OCI-LY7 (cell line): ENCODE measurements at places on chromosomes 2 and 18. TPM values are rescaled to one million over a fixed set of nuclear protein-coding genes. Genes with fewer than 3 reads are reported as not detected.

ANTXR1 gene
- total RNA-seq = not detected in 2 replicates

TMEM247 gene
- total RNA-seq = not detected in 2 replicates

PRKRA gene
- total RNA-seq = 74.1 and 76.4 TPM in 2 replicates

HOXD13 gene
- total RNA-seq = not detected in 2 replicates

GPR45 gene
- not detected in 2 replicates for total RNA-seq

CFC1 gene
- not detected in 2 replicates for total RNA-seq

CYP26B1 gene
- not detected in 2 replicates for total RNA-seq

CMPK2 gene
- total RNA-seq = 0.72 and 0.99 TPM in 2 replicates

EHD3 gene
- 2.5 and 3.4 TPM in 2 replicates for total RNA-seq

GPR155 gene
- 0.96 and 1.9 TPM in 2 replicates for total RNA-seq

CNTNAP5 gene
- not detected in 2 replicates for total RNA-seq

CCDC85A gene
- not detected in 2 replicates for total RNA-seq

TWIST2 gene
- not detected in 2 replicates for total RNA-seq

SULT6B1 gene
- total RNA-seq = not detected in 2 replicates

GAREM1 gene
- total RNA-seq = 1.0 and 2.4 TPM in 2 replicates

REG3A gene
- total RNA-seq = not detected in 2 replicates

DSEL gene
- not detected in 2 replicates for total RNA-seq

TRIM43B gene
- 0.34 TPM in 1 of 2 replicates, not detected in the other for total RNA-seq

GCG gene
- total RNA-seq = not detected in 2 replicates

CYP27C1 gene
- not detected in 2 replicates for total RNA-seq

SLC11A1 gene
- total RNA-seq = 0.59 and 0.78 TPM in 2 replicates

DYNAP gene
- not detected in 2 replicates for total RNA-seq

TNFAIP6 gene
- total RNA-seq = not detected in 2 replicates

DHRS9 gene
- 0.59 TPM in 1 of 2 replicates, not detected in the other for total RNA-seq

TTR gene
- not detected in 2 replicates for total RNA-seq

OXER1 gene
- not detected in 2 replicates for total RNA-seq
